ENCODE measurements at places on chromosomes 16 and 17.

- DNase-seq = no peak
Observed at GRCh38 chr17:17059301-17059890, 17.1 kb downstream of the MPRIP start.

DNA sequence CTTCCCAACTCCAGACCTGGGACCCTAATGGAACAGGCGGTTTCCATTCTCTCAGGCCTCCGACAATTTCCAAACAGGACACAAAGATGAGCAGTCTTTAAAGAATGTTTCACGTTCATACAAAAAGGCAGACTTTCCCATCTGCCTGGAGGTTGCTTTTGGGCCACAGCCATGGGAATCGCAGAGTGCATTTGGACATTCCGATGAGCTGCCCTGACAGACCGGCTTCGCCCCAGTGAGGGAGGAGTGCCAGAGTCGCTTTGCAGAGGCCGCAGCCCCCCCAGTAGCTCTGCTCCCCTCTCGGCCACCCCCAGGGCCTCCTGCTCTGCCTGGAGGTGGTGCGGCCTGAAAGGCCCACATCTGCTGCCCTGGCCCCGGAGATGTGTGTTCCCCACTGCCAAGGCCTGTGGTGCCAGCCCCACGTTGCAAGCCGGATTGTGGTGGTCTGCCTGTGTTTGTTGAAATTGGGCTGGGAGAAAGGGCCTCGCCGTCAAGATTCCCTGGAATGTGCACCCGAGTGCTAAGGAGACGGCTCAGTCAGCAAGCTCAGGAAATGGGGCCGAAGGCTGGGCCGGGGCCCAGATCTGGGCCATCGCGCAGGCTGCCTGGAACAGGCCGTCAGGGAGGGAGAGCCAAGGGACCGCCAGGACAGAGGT lies 89.8 kb downstream of the C16orf95 start:
- DNase-seq = no peak

GRCh38 chr17:78315355-78316114 lies 44.3 kb downstream of the SOCS3 start:
- DNase-seq = no peak

- no peak for DNase-seq
Observed at GRCh38 chr17:15414532-15415306, 52.7 kb downstream of the CDRT4 start.

GRCh38 chr17:36578671-36579070 lies 13.0 kb upstream of the DHRS11 start:
- no peak for DNase-seq

DNA sequence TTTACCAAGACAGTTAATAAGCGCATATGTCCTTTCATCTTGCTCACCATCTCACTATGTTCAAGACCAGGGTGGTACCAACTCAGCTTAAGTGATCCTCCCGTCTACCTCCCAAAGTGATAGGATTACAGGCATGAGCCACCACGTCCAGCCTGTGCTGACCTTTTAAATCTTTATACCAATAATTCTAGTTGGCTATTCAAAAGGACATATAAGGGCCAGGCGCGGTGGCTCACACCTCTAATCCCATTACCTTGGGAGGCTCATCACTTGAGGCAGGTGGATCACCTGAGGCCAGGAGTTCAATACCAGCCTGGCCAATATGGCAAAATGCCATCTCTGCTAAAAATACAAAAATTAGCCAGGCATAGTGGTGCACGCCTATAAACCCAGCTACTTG lies 2.4 kb downstream of the CEP95 start:
- DNase-seq = no peak

All from left renal pelvis (tissue), 4 donors.